ENCODE measurements at places on chromosomes 12 and 14.

DNA sequence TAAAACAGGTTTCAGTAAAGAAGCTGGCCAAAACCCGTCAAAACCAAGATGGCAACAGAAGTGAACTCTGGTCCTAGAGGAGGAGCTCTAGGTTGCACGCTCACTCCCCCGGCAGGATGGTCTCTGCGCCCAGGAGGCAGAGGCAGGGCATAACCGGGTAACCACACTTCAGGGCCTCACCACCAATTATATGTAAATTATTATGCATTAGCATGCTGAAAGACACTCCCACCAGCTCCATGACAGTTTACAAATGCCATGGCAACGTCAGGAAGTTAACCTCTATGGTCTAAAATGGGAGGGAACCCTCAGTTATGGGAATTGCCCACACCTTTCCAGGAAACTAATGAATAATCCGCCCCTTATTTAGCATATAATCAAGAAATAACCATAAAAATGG is 20.1 kb upstream of the SLC6A12 start:
- no peak for DNase-seq

DNA sequence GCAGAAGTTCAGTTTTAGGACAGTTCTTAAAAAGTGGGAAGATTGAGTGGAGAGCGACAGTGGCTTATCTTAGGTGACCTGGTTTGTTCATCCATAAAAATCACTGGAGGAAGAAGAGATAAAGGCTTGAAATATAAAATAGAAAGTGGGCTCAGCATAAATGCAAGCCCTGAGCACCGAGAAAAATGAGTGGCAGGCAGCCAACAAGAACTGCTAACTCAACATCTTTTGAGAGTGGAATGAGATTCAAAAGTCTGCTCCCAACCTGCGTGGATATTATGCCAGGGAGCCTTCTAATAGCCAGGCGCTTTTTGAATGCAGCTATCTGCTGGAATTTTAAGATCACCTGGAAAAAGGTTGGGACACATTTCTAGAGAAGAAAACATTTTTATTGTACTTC is 666.5 kb downstream of the FLRT2 start:
- no peak for DNase-seq

- DNase-seq = no peak
These were observed 142.4 kb downstream of the ITPR2 start for GRCh38 chr12:26690601-26691000.

GRCh38 chr12:112370868-112371510 is 11.2 kb downstream of the HECTD4 start:
- no peak for DNase-seq

DNA sequence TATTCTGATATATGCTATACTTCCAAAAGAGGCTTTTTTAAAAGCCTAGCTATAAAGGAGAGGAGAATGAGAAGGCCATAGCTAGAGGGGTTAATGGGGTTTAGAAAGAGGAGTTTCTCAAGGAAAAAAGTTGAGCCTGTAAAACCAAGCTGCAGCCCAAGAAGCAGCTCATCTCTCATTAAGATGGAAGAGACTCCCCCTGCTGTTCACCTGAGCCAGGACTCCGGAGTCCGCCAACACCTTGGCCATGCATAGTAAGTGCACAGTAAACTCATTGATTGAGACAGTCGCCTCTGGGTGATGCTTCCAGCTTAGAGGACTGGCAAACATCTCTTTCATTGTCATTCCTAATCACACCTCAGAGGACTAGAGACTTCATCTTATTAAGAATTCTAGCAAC is 46.2 kb downstream of the ANO2 start:
- no peak for DNase-seq

- DNase-seq = no peak
These were observed 299.2 kb downstream of the LRIG3 start for GRCh38 chr12:58621126-58621525.

DNA sequence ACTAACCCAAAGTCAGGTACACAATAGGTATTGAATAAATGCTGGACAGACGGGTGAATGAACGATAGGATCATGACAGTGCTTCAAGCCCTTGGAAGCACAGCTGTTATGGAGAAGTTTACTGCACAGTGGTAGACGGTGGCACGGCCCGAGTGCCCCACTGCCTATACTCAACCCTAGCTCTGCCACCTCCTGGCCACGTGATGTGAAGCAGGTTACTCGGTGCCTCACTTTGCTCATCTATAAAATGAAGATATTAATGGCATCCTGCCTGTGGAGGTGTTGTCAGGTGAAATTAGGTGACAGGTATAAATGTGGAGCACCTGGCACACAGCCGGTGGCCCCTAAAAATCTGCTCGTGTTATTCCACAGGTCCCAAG is 5.8 kb downstream of the ASB2 start:
- DNase-seq = peak; percentile 81

DNA sequence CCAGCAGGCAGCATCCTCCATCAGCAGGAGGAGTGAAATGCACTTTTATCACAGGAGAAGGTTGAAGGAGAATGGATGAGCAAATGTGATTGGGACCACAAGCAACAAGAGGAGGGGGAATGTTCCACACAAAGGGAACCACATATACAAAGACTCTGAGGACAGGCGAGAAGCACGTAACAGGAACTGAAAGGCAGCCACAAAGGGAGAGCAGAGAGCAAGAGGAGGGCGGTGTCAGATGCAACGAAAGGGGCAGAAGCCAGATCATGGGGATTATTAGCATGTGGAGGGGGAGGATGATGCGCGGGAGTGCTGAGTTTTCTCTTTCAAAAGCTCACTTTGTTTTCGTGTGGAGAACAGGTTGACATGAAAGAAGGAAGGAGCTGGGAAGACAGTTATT is 241.1 kb downstream of the SPTSSA start:
- no peak for DNase-seq

All from CD4-positive, alpha-beta T cell treated with Interleukin-10 for 1 hour (primary cell).